ENCODE measurements at places on chromosomes 12 and 14.

DNA sequence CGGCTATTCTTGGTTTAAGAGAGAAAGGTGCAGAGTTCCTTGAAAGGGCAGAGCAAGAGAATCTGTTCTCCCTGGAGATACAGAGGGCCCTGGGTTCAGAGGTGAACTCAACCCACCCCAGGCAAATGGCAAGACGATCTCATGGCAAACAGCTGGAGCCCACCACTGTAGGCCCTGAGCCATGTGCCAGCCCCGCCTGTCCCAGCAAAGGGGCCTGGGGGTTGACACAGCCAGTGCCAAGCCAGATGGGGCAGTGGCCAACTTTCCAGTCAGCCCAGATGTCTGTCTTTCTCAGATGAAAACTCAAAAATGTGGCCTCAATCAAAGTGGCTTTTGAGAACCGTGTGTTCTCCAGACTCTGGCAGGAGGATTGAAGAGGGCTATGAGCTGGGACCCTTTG lies 51.8 kb downstream of the ISCA2 start:
- DNase-seq: no peak

DNA sequence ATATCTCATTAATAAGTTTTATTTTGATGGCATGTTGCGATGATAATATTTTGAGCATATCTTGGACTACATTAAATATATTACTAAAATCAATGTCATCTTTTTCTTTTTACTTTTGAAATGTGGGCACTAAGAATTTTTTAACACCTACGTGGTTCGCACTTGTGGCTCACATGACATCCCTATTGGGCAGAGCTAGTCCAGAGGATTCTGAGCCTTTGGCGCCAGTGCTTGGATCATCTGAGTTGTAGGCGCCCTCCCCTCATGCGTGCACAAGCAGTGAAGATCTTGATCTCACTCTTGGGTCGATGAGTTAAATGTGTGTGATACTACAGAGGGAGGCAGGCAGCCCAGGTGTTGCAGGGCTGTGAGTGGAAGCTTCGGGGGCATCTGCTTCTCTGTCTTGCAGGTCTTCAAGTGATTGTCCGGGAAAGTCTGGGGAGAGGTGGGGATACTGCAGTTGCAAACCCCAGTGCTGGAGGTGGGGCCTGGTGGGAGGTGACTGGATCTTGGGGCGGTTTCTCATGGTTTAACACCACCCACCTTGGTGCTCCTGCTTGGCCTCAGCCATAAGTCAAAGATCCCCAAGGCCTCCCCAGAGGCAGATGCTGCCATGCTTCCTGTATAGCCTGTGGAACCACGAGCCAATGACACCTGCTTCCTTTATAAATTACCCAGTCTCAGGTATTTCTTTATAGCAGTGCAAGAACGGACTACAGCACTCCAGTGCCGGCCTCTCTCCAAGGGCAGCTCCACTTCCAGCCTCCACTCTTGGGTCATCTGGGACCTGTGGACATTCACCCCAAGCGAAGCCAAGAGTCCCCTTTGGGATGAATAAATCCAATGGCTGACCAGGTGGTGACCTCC lies 46.1 kb upstream of the PPP2R5C start:
- DNase-seq: no peak

GRCh38 chr12:32688786-32689185 lies 9.7 kb downstream of the DNM1L start:
- no peak for DNase-seq

DNA sequence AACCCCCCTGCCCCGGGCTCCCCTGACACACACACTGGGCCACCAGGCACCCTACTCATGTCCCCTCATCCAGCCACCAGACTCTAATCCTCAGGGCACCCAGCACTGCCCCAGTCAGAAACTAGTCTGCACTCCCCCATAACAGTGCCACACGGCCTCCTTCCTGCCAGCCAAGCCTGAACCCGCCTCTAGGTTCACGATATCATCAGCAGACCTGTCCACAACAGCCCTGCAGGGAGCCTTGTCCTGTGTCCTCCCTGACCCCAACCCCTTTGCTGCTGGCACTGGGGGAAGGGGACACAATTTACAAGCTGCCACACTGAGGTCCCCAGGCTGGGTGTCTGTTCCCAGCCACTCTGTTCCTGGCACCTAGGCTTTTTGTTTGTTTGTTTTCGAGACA lies 33.6 kb downstream of the LTBP2 start:
- no peak for DNase-seq

DNA sequence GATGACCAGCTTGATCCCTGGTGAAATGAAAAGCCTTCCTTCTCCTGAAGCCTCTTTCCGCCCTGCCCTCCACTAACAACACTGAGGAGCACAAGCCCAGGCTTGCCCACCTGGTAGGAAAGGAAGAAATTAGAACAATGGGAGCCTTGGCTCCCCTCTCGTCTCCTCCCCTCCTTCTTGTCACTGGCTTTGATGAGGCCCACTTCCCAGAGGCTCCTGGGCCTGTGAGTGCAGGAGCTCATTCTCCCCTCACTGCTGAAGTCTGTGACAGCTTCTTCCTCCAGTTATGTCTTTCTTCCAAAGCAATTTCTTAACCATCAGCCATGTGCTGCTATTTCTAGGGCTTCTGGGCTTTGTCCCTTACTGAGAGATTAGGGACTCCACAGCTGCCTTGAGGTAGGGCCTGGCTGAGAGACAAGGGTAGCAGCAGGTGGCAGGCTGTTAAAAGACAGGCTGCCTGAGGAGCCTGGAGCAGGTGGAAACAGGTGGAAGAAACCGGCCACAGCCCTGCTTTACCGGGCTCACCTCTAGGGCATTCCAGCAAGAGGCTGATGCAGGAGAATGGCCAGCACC lies 53.6 kb upstream of the SRSF5 start:
- no peak for DNase-seq

DNA sequence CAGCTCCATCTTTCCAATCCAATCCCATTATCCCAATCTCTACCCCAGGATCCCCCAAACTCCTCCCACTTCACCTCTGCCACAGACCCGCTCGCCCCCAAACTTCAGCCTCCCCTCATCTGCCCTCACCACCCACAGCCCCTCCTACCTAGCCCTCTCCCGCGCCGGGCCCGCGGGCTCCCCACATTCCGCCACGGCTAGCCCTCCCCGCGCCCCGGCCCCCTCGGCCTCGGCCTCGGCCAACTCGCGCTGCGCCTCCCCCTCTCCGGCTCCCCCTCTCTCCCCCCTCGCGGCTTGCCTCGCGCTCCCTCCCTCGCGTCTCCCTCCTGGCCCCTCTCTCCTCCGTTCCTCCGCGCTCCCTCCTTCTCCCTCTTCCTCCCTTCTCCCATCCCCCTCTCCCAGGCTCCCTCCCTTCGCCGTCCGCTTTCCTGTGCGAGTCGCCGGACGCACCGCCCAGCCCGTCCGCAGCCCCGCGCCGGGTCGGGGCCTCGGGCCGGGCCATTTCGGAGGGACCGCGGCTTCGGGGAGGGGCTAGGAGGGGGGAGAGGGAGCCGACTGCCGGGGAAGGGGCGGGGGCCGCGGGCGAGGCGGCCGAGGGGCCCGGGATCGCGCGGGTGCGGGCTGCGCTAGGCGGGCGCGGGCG lies at the start of gene ATN1:
Gene ATN1 (plus strand): TSS at position 581 of the 643 bp plus-strand sequence. CDS start 6,043 bp downstream, outside the sequence.
- no peak for DNase-seq

- DNase-seq: no peak
Measured at GRCh38 chr14:23727566-23728335, 91.6 kb downstream of the DHRS2 start.

DNA sequence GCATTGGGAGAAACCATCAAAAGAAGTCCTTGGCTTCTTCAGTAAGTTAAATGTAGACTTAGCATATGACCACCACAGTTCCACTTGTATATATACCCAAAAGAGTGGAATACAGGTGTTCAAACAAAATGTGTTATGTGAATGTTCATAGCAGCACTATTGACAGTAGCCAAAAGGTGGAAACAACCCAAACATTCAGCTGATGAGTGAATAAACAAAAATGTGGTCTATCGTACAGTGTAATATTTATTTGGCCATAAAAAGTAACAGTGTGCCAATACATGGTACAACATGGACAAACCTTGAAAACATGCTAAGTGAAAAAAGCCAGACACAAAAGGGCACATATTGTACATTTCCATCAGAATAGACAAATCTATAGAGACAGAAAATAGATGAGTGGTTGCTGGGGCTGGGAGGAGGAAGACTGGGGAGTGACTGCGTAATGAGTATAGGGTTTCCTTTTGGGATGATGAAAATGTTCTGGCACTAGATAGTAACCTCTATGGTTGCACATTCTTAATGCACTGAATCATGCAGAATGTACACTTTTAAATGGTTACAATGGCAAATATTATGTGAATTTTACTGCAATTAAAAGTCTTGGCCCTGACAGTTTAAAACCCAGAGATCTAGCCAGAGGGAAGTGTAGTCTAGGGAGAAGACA lies 5.5 kb downstream of the ERP29 start:
- DNase-seq: no peak

DNA sequence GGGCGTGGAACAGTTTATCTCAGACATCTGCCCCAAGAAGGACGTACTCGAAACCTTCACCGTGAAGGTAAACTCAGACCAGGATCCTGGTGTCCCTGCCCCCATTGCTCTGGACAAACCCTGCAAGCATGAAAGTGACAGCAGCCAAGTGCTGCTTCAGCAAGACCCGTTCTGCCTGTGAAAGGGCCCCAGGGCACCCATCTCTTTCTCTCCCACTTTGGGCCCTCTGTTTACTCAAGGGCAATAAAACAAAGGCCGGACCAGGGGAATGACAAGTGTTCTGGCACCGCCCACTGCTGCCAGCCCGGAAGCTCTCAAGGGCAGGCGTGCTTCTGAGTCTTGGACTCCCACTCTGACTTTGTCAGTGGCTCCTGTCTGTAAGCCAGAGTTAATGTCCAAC lies 35.3 kb downstream of the CD9 start:
- no peak for DNase-seq

GRCh38 chr12:14576896-14577295 lies 9.2 kb upstream of the PLBD1 start:
- DNase-seq: no peak

- no peak for DNase-seq
Measured at GRCh38 chr12:69896653-69897381, 71.8 kb downstream of the MYRFL start.

DNA sequence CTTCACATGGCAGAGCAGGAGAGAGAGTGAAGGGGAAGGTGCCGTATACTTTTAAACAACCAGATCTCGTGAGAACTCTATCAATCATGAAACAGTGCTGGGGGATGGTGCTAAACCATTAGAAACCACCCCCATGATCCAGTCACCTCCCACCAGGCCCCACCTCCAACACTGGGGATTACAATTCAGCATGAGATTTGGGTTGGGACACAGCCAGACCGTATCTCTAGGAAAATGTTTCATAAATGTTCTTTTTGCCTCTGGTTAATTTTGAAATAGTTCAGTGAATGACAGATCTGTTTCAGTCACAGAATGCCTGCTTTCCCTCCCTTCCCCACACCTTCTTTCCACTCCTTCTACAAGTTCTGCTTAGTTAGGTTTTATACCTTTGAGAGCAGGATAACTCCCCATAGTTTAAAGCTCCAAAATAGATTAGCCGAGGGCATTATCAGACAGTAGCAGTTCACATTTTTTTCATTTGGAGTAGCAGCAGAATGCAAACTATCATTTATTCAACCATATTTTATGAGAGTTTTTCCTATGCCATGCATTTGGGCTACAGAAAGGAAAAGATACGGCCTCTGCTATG lies 27.1 kb downstream of the PELI2 start:
- no peak for DNase-seq

DNA sequence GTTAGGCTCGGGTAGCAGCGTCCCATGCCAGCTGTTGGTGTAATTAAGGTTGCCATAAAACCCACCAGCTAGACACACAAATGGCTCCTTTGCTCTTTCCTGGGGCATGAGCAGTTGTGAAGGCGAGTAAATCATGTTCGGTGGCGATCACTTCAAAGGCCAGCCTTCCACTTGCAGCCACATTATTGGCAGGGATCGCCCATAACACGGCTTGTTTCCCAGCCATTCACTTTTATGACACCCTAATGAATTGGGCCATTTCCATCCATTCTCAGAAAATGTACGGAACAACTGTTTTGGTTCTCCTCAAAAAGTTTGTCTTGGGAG lies 63.4 kb downstream of the BEGAIN start:
- DNase-seq: no peak

DNA sequence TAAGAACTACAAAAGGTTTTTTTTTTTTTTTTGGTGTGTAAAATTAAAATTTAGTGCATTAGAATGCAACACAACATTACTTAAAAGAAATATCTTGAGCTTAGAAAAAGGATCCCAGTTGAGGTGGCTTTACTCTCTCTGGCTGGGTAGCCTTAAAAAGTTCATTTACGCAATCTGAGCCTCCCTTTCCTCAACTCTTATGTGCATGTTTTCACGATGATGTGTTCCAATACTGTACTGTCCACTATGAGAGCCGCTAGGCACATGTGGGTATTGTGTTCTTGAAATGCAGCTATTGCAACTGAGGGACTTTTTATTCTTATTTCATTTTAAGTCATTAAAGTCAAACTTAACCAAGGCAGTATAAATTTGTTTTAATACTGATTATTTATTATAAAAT lies 460.9 kb upstream of the SYT1 start:
- DNase-seq: no peak

GRCh38 chr12:114491916-114492315 lies 86.0 kb upstream of the TBX5 start:
- DNase-seq: no peak

All from effector CD8-positive, alpha-beta T cell (primary cell).